ENCODE measurements at places on chromosomes 1 and 21. TPM values are rescaled to one million over a fixed set of nuclear protein-coding genes. Genes with fewer than 3 reads are reported as not detected.

Gene CR1
- total RNA-seq, result not detected

Gene GPR89A
- 65.1 TPM for total RNA-seq

Gene EDARADD
- 0.55 TPM for total RNA-seq

Gene C1orf210
- total RNA-seq, result 0.11 TPM

Gene S100A7
- not detected for total RNA-seq

Gene IRF2BP2
- total RNA-seq, result 75.4 TPM

Gene RCSD1
- total RNA-seq, result not detected

Gene NPHS2
- total RNA-seq, result not detected

Data from uterine smooth muscle cell (primary cell).